NCI-H2081 (cell line): ENCODE measurements at places on chromosomes 7 and 10.

DNA sequence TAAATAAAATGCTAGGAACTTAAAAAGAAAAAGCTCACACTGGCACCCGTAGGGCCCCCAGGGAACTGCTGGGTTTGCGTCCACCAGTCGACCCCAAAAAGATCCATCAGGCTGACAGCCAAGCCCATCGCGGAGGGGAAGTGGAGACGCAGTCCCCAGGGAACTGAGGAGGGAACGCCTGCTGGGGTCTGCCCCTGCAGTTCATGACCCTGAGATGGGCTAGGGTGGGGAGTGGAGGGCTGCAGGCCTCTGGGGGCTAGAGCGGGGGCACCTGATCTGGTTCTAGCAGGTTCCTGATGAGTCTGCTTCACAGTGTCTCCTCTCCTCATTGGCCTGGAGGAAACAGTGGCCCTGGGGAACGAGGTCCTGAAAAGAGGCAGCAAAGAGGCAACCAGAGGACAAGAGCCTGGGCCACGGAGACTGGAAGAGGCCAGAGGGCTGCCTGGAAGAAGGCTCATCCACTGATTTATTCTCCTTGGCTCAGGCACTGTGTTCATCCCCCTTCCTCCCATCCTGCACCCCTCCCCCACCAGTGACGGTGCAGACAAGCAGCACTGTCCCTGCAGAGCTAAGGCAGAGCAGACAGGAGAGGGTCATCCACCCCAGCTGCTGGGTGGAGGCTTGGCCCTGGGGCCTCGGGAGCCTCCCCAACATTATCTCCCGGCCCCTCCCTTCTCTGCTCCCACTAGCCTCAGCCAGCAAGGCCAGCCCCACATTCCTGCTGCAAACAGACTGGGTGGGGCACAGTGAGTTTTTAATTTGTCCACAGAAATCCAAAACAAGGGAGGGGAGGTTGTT, 24.7 kb upstream of the HSPA12A start:
- DNase-seq, result no peak

DNA sequence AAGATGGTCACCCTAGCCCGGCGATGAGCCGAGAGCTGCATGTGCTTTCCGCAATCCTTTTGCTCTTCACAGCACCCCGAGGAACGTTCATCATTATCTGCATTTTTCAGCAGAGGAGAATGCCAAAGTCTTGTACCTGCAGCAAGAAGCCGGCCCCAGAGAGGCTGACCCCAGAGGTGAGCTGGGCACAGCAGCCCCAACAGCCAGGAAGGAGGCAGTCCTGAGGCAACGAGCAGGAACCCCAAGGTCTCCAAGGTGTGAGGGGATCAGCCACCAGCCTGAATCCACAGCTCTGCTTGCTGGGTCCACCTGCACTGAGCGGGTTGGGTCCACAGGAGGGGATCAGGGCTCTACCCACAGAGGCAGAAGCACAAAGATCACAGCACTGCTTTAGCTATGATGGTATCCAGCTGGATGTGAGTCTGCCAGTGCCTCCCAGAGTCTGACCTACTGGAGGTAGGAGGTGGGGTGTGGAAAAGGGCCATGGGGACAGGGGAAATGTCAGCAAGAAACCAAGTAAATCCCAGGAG, 16.8 kb upstream of the GDF10 start:
- DNase-seq, result no peak

GRCh38 chr10:102710609-102711008, 3.6 kb downstream of the ARL3 start:
- no peak for DNase-seq

DNA sequence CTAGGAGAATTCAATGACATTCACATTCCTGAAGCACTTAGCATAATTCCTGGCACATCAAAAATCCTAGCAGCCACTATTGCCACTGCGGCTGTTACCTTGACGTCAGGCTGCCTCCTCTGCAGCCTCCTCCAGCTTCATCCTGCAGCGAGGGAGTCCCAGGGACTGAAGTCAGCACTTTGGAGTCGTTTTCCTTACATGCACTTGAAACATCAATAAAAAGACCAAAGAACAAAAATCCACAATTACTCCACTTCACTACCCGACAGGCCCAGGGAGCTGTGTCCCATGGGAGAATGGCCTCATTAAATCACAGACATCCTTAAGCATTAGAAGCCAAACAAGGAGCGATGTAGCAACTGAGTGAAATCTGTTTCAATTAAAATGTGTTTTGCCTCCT, 48.6 kb upstream of the NANOS1 start:
- DNase-seq, result no peak

GRCh38 chr7:37952240-37952639, 31.8 kb downstream of the EPDR1 start:
- no peak for DNase-seq

DNA sequence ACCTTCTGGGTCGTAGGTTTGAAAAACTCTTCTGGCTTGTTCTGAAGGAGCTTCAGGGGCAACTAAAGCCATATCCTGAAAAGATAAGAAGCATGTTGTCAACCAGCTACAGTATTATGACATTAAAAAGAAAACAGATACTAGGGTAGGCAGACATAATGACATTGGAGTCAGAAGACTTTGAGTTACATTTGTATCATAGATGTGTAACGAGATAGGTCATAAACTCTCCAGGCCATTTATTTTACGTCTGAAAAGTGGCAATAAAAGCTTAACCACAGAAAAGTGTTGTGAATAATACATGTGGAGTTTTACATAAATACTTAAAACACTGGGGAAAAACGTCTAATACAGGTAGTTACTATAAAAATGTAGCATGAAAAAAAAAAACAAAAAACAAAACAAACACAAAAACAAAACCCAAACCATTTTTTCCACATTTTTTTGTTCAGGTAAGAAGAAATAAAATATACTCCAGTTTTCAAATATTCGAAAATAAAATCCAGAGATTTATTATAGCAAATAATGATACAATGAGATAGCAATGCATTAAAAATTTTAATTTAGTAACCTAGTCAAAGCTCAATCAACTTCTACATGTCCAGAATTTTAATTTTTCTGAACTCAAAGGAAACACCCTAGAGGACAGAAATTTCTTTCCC, 64.1 kb downstream of the MINDY3 start:
- DNase-seq, result no peak

GRCh38 chr10:50544095-50544856, 79.5 kb downstream of the SGMS1 start:
- no peak for DNase-seq

GRCh38 chr10:131882590-131883451, 18.0 kb upstream of the PPP2R2D start:
- DNase-seq, result no peak

DNA sequence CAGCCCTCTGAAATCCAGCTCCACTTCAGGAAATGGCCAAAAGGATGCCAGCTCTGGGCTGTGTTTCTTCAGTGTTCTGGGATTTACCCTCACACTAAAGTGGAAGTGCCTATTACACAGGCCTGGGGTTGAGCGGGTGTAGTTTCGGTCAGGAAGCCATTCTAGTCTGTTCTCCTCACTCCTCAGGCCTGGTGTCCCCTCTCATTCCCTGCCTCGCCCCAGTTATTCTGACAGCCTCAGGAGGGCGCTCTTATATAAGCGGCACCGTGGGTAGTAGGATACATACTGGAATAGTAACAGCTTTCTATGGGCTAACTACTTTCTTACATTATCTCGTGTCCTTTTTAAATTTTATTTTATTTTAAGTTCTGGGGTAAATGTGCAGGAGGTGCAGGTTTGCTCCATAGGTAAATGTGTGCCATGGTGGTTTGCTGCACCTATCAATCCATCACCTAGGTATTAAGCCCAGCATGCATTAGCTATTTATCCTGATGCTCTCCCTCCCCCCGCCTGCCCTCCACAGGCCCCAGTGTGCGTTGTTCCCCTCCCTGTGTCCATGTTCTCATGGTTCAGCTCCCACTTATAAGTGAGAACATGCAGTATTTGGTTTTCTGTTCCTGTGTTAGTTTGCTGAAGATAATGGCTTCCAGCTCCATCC, 12.2 kb upstream of the LGI1 start:
- peak; percentile 9 for DNase-seq

- DNase-seq, result no peak
Measured at GRCh38 chr10:100135486-100135885, 50.3 kb downstream of the ERLIN1 start.
